CD4-positive, alpha-beta T cell treated with Interleukin-4 for 1 hour (primary cell): ENCODE measurements at places on chromosomes 7 and 10.

DNA sequence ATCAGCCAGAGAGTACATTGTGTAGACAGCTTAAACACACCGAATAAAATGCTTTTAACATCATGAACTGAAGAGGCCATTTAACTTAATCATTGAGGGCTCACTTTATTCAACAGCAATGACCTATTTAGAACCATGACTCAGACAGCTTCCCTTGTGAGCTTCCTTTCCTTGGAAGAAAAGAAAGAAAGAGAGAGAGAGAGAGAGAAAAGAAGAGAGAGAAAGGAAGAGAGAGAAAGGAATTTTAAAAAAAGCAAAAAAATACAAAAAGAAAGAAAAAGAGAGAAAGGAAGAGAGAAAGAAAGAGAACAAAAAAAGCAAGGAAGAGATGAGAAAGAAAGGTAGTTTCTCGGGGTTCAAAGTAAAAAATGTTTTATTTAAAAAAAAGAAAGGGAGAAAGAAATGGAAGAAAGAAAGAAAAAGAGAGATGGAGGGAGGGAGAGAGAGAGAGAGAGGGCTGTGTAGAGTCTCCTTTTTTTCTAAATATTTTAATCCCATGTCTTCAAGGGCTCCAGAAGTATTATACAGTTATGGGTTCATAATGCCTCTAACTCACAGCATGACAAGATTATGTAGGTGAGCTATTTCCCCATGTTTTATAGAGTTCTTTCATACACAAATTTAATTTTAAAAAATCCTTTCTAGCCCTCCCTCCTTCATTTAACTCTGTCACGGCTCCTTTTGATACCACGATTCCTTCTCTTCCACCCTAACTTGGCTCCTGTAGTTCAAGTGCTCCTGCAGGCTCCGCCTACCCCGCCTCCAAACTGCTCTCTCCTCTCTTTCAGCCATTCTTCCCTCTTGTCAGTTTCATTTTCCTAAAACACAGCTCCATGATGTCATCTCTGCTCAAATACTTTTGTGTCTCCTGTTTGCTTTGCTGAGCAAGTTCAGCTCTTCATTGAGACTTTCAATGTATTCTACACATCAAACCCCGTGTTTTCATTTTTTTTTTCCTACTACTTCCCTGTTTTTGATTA is 85.5 kb downstream of the PRTFDC1 start:
- DNase-seq, result no peak

DNA sequence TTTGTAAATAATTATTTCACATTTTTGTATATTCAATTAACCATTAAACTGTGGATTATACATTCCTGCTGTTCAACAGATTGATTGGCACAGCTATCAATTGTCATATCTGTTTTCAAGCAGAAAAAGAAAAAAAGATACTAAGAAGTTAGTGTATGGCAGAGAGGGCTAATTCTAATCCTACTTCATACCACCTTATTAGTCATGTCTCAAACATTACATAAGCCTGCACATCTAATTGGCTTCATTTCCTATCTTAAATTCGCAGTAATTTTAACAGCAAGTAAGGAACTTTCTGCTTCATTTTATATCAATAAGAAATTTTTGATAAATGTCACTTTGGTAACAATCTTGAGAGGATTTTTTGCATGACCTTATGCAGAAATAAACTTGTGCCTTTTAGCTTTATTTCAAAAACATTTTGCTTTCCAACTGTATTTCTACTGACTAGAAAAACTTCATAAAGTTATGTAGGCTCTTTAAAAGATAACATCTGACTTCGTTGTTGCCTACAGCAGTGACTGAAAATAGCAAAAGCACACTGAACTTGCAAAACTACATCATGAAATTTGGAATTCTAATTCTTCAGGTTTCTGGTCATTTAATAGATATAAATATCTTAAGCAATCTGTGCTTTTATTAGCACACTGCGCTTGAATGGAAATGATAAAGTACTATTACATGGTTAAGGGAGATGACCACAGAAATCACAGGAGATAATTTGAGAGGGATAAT is 111.5 kb downstream of the SEMA3C start:
- DNase-seq, result no peak

DNA sequence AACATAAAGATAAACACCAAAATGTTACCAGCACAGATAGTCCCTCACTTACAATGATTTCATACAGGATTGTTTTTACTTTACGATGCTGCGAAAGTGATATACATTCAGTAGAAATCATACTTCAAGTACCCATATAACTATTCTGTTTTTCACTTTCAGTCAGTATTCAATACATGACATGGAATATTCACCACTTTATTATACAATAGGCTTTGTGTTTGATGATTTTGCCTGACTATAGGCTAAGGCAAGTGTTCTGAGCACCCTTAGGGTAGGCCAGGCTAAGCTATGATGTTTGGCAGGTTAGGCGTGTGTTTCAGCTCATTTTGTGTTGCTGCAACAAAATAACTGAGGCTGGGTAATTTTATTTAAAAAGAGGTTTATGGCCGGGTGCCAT is 155.0 kb downstream of the RTKN2 start:
- DNase-seq, result no peak

GRCh38 chr10:50393784-50394467 is 142.6 kb upstream of the ASAH2 start:
- DNase-seq, result no peak

GRCh38 chr10:118110750-118111149 is 64.0 kb upstream of the RAB11FIP2 start:
- DNase-seq, result no peak
